IPS DF 6.9 (cell line): ENCODE measurements at places on chromosomes 7 and 10.

DNA sequence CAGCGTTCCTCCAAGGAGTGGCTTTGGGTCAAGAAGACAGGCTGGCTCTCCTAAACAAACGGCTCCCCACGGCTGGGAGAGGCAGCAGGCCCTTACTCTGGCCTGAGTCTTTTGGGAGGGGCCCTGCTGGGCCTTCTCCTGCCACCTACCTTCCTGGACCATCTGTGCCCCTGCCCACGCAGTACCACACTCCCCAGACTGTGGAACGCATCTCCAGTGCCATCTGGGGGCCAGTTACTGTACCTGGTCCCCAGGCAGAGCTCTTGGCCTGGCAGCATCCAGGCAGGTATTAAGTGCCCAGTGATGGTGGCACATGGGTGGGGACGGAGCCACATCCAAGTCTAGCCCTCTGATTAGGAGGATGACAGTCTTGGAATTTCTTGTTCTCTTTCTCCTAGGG is 14.4 kb downstream of the ALKBH4 start:
- no peak for DNase-seq

GRCh38 chr10:86685416-86685815 is 17.1 kb downstream of the LDB3 start:
- DNase-seq: no peak

DNA sequence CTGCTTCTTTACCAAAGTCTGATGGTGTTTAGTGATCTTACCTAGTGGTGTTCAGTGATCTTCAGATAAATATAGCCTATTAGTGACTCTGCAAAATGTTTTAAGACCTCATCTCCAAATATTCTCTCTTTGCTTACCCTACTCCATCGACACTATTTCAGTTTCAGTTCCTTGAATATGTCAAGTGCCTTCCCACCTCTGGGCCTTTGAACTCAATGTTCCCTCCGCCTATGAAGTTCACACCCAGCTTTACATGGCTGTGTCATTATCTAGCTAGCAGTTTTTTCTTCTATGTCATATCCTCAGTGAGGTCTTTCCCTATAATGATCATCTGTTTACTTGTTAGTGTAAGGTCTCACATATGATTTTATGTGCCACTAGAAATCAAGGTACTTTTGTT is 322.6 kb downstream of the DGKB start:
- no peak for DNase-seq

DNA sequence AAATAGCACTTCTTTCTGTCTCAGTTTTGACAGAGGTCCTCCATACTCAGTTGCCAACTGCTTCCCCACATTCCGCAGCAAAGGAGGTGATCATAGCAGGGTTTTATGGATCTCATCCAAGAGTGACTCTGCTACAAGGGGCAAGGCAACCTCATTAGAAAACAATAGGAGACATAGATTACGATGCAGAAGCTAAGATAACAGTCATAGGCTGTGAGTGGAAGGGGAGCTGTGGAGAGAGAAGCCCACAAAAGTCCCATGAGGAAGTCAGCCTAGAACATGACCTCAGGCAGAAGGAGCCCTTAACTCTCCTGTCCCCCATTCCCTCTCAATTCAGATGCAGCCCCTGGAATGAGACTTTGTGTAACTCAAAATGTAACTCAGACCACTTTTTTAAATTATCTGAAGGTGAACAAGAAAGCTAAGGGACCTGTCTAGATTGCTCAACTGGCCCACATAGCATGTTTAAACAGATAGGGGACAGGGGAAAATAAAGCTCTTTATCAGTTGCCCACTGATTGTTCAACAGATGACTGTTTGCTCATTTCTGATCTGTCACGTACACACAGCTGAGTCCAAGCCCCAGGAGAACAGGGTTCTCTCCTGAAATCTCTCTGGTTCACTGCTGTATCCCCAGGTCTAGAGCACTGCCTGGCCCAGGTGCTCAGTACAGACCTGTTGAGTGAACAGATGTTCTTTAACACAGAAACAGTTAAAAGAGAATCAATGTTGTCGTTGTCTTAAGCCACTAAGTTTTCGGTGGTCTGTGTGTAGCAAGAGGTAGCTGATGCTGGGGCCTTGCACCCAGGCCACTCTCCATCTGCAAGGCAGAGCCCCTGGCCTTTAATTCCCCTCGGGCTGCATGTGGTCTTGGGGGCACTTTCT is 1.5 kb upstream of the NCOA4 start:
- DNase-seq: no peak

- DNase-seq: no peak
These were observed 677.9 kb downstream of the PARD3 start for GRCh38 chr10:34137201-34137600.

- no peak for DNase-seq
These were observed 101.2 kb downstream of the PARD3 start for GRCh38 chr10:34713875-34714274.

DNA sequence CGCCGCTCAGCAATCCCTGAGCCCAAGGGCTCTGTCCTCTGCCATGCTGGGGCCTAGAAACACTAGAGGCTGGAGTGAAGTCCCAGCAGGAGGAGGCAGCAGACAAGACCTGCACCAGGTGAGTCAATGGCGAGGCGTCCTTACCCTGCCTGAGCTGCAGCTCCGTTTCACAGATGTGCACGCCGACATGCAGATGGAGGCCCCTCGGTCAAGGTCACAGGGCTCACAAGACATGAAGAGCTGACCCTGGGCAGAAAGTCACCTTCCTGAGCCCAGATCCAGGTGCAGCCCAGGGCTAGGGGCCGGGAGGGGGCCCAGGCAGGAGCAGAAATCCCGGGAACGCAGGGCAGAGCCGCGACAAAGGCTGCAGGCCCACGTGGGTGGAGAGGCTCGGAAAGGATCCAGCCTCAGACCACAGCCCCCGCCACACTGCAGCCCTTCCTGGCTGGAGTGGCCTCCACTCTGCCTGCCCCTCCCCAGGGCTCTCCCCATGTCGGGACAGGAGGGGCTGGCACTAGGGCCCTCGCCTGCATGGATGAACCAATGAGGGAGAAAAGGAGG is 23.8 kb downstream of the PDGFA start:
- no peak for DNase-seq

DNA sequence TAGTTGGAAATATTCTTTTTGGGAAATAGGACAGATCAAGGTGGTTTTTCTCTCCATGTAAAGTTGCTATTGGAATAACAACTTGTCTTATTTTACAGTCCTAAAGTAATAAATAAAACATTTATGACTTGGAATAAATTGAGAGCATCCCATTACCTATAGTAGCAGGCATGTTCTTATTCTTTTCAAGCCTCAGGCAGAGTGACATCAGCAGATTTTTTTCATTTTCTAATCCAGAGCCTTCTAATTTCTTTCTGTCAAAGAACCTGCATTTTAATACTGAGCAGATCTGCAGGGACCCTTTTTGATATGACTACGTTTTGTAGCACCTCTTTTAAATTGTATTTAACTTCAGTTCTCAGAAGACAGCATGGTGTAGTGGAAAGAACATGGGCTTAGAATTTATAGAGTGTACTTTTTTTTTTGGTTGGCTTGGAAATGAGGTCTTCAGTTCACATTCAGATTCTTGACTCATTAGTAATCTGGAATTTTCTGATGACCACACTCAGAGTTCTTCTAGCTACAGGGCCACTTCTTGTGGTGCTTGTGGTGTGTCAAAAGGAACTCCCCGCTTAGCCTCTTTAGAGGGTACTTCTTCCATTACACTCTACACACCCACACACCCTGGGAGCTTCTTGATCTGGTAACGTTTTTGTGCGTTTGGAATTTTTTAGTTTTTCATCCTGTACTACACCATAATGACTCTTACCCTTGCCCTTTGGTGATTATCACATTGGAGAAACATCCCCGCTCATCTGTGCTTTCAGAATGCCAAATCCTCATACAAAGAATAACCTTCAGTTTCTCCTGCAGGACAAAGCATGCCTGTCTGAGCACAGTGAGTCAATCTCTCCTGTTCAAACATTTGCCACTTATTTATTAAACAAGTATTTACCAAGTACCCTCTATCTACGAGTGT is 34.6 kb downstream of the AGK start:
- DNase-seq: no peak

- no peak for DNase-seq
These were observed 24.0 kb upstream of the KMT2C start for GRCh38 chr7:152459724-152460251.

GRCh38 chr10:29186221-29186620 is 102.6 kb upstream of the LYZL1 start:
- no peak for DNase-seq

DNA sequence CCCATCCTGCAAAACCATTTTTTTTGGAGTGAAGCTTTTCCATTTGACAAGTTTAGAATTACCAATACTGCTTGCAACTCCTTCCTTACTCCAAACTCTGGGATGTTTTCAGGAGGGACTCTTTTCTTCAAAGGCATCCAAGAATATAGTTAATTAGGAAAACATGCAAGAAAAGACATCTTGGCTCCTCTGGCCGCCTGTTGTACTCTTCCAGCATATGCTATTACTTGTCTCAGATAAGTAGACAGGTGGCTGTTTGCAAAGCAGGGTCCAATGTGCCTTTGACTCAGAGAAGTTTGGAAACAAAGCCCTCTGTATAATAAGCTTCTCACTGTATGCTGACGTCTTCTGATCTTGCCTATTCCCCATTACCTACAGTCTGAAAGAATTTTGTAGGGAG is 746.5 kb downstream of the AUTS2 start:
- DNase-seq: no peak

GRCh38 chr7:73429215-73429614 is 4.4 kb upstream of the FZD9 start:
- no peak for DNase-seq

- peak; percentile 41 for DNase-seq
These were observed 13.5 kb downstream of the SLC25A13 start for GRCh38 chr7:96308253-96308949.

- no peak for DNase-seq
These were observed 31.7 kb upstream of the OPALIN start for GRCh38 chr10:96390460-96390864.

DNA sequence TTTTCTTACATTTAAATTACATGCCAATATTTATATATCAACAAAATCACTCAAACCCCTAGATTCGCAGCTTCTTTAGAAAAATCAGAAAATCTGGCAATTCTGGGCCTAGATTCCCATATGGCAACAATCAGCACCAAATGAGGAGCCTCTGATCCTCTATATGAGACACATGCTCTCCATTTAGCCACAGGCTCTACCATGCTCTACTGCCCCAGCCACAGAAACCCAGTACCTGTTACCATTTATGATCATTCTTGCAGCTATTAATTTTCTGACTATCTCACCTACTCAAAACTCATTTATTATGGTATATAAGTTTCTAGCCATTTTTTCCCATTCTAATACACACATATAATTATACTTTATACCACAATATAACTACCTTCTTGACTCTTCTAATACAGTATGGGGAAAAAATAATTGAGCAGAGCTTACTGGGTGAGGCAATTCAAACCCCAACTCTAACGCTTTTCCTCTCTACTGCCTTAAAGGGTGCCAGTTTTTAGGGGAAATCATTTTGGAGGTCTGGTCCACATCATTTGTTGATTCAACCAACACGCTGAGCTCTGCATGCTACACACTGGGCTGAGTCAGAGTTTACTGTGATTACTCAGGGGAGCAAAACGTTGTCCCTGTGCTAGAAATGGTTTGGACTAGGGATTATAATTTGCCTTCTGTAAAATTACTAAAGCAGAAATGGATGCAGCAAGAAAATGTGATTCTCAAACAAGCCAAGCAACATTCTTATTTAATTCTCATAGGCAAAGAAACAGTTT is 11.6 kb downstream of the PDLIM1 start:
- DNase-seq: no peak

DNA sequence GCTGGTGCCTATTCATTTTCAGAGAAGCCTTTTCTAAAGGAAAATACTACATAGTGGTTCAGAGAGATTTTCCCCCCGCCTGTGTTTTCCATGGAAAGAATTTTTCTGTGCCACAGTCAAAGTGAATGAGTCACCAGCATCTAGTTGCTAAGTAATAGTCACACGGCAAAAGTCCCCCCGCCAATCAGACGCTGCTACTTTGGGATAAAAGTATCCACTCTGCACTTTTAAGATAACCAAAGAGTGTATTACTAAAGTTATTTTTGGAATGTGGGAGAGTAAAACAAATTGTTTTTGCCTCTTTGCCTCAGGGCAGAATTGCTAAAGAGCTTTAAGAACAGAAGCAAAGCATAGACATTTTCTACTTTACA is 23.5 kb downstream of the ABLIM1 start:
- no peak for DNase-seq

DNA sequence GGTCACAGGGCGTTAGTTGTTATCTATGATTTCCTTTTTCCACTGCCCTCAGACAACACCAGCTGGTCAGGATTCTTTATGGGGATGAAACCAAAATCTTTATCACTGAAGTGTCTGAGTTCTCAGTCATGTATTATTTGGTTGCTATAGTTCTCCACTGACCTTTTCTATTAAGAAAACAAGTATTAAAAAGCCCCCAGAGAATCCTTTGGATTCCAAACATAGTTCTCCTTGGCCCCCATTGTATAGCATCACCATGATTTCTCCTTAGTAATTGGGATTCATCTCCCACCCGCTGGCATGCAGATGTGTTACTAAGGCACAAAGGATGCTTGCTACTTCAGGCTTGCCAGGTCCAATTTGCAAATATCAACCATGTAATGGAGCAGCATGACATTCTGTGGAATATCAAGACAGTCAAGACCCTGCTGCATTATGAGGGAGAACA is 94.3 kb downstream of the IQUB start:
- peak; percentile 73 for DNase-seq

- DNase-seq: no peak
These were observed 6.9 kb downstream of the C10orf62 start for GRCh38 chr10:97596101-97597082.

GRCh38 chr7:99362801-99363200 is 11.7 kb upstream of the ARPC1B start:
- DNase-seq: no peak

- DNase-seq: no peak
These were observed 193.7 kb downstream of the RNLS start for GRCh38 chr10:88389456-88389855.

- DNase-seq: no peak
These were observed 101.6 kb downstream of the RAPGEF5 start for GRCh38 chr7:22255342-22255741.

GRCh38 chr7:106952001-106952657 is 87.0 kb downstream of the PIK3CG start:
- no peak for DNase-seq

DNA sequence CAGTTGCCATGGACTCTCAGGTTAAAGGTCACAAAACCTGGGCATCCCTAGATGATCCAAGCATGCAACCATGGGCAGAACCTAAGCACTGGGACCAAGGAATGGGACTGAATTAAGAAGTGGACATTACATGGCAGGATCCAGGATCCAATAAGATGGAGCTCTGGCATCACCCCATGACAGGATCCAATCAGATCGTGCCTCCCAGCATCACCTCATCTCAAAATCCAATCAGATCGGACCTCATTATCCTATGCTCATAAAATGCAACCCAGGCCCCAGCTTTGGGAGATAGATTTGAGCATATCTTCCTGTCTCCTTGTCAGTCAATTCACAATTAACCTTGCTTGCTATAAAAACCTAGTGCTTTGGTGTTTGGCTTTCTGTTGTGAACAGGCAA is 616.1 kb downstream of the PARD3 start:
- DNase-seq: no peak

- DNase-seq: no peak
These were observed 8.1 kb downstream of the ABHD11 start for GRCh38 chr7:73730485-73730884.

- no peak for DNase-seq
These were observed 87.8 kb downstream of the ABCC2 start for GRCh38 chr10:99870123-99870730.

- DNase-seq: no peak
These were observed 5.6 kb downstream of the CCSER2 start for GRCh38 chr10:84333864-84334451.
